ENCODE measurements at places on chromosomes 3 and 15.

GRCh38 chr3:113912552-113913236 is 35.1 kb upstream of the ZDHHC23 start:
- DNase-seq = peak; percentile 7

- no peak for DNase-seq
These were observed 161.0 kb upstream of the UBE2E2 start for GRCh38 chr3:23041918-23042696.

GRCh38 chr3:116716490-116716889 is 6.9 kb downstream of the TUSC7 start:
- DNase-seq = no peak

- DNase-seq = no peak
These were observed 54.6 kb downstream of the MCCC1 start for GRCh38 chr3:183044547-183045229.

- DNase-seq = peak; percentile 20
These were observed 44.4 kb upstream of the GK5 start for GRCh38 chr3:142269767-142270166.

DNA sequence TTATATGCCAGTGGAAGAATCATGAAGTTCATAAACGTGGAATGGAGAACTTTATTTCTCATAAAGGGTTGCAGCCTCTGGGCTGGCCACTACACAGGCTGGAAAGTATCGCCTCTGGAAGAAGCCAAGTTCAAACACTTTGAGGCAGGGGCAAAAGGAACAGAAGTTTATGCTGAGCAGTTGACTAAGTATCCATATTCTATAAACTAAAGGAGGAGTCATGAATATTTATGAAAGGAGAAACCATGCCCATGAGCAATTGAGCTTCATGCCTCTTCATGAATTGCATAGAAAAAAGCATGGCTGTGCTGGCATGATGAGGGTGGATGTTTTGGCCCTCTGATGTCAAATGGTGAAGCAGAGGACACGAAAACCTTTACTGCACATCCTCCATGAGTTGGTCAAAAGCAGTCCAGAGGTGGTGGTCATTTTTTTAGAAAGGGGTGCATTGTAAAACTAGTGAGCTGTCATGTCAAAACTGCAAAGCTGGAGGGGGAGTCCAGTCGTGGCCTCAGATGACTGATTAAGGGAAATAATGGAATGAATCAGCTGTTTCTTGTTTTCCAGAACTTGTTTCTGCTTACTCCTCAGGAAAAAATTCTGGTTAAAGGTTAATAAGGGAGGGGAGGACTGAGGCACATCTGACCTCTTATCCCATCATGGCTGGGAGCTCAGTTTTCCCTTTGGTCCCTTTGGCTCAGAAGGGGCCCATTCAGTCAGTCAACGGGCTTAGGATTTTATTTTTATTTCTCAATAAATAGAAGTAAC is 276.7 kb downstream of the CHL1 start:
- no peak for DNase-seq

DNA sequence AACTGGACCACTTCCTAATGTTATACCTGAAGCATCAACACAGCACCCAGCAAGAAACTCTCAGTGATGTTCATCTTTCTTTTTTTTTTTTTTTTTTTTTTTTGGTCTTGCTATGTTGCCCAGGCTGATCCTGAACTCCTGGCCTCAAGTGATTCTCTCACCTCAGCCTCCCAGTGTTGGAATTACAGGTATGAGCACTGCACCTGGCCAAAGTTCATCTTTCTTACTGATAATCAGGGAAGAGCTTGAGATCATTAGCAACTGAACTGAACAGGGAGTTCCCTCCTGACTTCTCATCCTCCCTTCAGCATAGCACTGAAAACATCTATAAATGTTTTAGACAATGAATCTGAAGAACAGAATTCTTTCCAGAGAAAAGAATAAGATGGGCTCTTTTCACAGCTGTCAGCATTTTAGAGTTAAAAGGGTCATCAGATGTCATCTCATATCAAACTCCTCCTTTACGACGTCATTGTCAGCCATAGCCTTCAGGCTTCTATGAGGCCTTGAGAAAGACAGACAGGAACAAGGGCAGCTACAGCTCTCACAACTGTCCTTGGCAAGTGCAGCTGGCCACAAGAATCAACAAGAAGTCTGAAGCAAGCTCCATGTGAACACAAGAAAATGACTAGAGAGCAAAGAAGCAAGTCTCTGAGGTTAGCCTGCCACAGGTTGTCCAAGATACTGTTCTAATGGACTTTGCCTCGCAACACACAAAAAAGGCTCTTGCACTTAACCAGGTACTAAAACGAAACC is 33.8 kb downstream of the SCAP start:
- DNase-seq = no peak

- no peak for DNase-seq
These were observed 82.6 kb upstream of the CSPG5 start for GRCh38 chr3:47661121-47661752.

DNA sequence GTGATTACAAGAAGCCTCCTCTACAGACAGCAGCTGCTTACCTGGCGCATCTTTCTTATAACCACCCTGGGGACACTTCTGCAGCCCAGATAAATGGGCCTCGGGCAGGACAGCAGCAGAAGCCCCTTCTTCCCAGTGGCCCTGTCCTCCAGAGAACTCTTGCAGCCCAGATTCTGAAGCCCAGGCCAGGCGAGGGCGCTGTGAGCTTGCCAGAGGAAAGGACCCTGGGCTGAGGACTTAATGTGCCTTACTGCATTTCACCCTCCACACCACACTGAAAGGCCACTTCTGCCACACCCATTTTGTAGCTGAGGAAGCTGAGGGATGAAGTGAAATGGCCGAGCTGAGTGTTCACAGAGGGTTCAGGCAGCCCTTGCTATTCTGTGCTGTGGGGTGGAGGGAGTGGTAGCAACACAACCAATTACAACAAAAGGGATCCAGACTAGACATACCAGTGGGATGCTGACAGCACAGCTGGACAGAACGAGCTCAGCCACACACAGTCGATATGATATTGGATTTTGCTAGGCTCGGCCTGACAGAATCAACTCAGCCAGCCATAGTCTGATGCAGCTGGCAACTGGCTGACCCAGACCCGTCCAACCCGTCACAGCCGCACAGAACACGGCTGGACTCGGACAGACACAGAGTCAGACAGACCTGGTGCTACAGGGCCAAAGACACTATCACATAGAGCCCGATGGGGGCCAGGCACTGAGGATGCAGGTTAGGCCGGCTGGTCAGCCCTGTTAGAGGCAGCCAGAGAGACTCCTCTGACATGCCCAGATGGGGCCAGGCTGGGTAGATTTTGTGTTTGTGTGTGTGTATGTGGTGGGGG is 7.3 kb downstream of the ACOX2 start:
- DNase-seq = no peak

- no peak for DNase-seq
These were observed 18.8 kb downstream of the TFRC start for GRCh38 chr3:196063049-196063448.

DNA sequence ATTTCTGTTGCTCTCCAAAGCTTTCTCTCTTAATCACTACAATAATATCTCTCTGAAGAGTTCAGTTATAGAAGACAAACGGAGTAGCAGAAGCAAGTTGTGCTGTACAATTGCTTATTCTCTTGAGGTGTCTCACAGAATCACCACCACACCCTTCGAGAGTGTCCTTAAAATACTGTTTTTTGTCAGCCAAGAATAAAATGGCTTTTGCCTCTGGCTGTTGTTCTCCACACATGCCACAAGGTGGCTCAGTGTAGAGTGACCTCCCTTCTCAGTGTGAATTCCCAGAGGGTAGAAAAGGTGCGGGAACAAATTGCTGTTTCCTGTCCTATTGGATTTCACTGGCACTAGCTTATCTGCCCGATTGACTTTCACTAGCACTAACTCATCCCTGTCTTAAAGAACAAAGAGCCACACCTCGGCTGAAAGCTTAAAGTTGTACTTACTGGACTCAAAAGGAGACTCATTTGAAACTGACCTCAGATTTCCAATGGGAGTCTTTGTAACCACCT is 134.2 kb upstream of the SATB1 start:
- DNase-seq = peak; percentile 40

DNA sequence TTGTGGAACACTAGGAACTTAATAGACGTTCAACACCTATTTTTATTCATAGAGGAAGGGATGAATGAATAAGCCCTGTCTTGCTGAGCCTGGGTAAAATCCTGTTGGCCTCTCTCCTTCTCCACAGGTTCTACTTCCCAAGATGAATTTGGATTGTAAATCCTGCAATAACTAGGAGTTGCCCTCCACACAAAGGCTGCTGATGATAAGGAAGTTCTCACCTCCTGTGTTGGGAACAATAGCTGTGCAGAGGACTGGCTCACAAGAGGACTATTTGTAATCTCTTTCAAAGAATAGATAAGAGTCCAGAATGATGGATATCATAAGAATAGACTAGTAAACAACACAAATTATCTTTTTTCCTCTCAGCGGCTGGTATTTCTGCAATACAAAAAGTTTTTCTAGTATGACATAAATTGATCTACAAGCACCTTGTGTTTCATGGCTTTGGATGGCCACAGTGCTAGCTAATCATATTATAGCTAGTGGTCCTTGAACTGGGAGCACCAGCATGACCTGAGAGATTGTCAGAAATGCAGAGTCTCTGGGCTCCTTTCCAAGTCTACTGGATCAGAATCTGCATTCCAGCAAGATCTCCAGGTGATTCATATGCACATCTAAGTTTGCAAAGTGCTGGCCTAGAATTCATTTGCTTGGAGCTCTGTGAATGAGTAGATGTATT is 28.1 kb upstream of the COL6A6 start:
- no peak for DNase-seq

All from inflammatory macrophage treated with lipopolysaccharide for 1 hour (primary cell).